ENCODE measurements at places on chromosomes 11 and 22.

GRCh38 chr11:45333001-45333971 lies 47.1 kb upstream of the SYT13 start:
- peak; percentile 73 for DNase-seq

GRCh38 chr22:49426618-49427266 lies 400.9 kb downstream of the BRD1 start:
- no peak for DNase-seq

DNA sequence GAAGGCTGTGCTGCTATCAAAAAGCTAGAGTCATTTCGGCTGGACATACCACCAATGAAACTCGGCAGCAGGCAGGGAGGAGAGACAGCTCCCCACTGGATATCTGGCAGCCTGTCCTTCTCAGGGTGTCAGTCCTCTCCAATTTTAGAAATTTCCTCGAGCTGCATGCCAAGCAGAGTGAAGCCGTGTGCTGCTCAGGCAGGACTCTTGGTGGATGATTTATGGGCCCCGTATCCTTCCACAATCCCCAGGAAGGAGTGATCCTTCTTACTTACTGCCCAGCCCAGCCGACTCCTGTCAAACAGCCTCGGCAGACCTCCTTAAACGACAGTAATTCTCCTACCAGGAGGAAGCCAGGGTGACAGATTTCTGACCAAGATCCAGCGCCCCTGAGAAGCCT lies 410.4 kb downstream of the TENM4 start:
- no peak for DNase-seq

DNA sequence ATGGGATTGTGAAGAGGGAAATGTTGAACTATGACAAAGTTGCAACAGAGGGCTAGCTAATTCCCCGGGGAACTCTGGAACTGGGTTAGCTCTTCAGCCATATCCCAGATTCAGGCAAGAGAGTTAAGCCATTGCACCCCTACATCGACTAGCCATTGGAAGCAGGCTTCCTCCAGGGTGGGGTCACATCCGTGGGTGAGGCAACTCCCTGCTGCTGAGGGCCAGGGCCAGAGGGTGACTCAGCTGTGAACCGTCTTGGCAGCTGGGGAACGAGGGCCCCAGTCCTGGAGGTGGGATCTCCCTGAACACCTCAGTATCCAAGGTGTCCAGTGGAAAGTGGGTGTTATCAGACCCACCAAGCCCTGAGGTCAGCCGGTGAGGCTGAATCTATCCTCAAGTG lies 41.1 kb downstream of the RPS6KA4 start:
- DNase-seq: no peak

DNA sequence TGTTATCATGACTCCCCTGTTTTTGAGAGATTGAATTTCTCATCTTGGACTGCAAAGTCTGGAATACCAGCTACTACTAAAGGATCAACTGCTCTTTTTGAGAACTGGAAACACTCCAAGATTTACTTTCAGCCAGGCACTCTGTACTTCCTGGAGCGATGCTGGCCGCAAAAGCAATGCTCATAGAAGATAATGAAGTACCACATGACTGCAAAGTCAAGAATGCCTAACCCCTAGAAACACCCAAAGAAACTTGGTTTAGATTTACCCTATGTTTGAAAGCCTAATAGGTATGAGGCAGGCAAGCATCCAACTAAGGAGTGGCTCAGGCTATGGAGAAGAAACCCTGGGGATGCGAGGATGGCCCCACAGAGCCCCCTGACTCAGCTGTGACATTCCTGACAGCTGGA lies 47.7 kb upstream of the ARHGAP20 start:
- DNase-seq: peak; percentile 73

- no peak for DNase-seq
Observed at GRCh38 chr11:108891143-108891542, 226.3 kb downstream of the DDX10 start.

Data from fibroblast of pulmonary artery (primary cell).